Thymus (tissue), 14 donors: ENCODE measurements at places on chromosomes 5 and 9.

GRCh38 chr5:149392718-149393117 is 13.6 kb upstream of the IL17B start:
- no peaks in the 10 kb centered on the region for H3K36me3 ChIP-seq
- H3K27me3 ChIP-seq = no peaks in the 10 kb centered on the region
- H3K4me3 ChIP-seq = no peak overlapping the region
- no peaks in the 10 kb centered on the region for H3K4me1 ChIP-seq
- H3K27ac ChIP-seq = no peak overlapping the region
- no peak for DNase-seq

- no peaks in the 10 kb centered on the region for H3K27me3 ChIP-seq
- no peaks in the 10 kb centered on the region for H3K36me3 ChIP-seq
- H3K4me3 ChIP-seq = no peak overlapping the region
- no peak overlapping the region for H3K27ac ChIP-seq
Observed at GRCh38 chr5:123215929-123216702, 127.1 kb downstream of the PRDM6 start.

DNA sequence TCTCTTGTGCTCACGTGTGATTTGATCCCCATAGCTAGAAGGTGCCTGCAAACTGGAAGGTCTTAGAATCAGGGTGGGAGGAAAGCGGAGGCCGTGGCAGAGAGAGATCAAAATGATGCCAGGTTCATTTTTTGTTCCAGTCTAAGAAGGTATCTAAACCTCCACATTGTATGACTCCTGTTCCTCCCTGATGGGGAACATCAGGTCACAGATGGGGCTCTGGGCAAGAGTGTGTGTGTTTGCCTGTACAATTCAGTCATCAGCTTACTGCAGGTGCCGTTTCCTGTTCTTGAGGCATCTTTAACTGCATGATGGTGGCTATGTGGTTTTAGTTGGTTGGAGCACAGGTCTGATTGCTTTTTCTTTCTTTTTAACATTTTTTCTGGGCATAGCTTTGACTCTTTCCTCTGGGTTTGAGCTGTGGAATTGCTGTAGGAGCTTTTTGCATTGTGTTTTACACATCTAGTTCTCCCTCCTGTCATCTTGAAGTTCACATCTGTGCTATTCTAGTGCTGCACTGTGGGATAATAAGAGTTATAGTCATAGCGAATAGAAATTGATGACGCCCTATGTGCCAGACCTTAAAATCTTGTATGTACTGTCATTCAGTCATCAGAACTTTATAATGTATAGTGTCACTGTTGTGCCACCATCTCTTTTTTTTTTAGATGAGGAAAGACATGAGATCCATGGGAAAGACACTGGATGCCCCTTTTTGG is 30.8 kb downstream of the ARHGAP26 start:
- peak; percentile 80 for DNase-seq
- no peaks in the 10 kb centered on the region for H3K27me3 ChIP-seq

- H3K4me3 ChIP-seq = no peak overlapping the region
- no peak for DNase-seq
- H3K36me3 ChIP-seq = no peaks in the 10 kb centered on the region
- no peak overlapping the region for H3K27ac ChIP-seq
- no peaks in the 10 kb centered on the region for H3K4me1 ChIP-seq
Observed at GRCh38 chr5:144352330-144352729, 181.7 kb downstream of the KCTD16 start.

GRCh38 chr5:123164054-123164453 is 75.0 kb downstream of the PRDM6 start:
- H3K27ac ChIP-seq = no peak overlapping the region
- H3K4me1 ChIP-seq = no peaks in the 10 kb centered on the region
- no peaks in the 10 kb centered on the region for H3K27me3 ChIP-seq
- H3K4me3 ChIP-seq = no peak overlapping the region
- DNase-seq = no peak
- H3K36me3 ChIP-seq = no peaks in the 10 kb centered on the region
